ENCODE measurements at places on chromosomes 5 and 9.

- H3K4me1 ChIP-seq: peaks cover 10% of the 10 kb centered on the region
- peaks cover 2% of the 10 kb centered on the region for H3K36me3 ChIP-seq
- no peak overlapping the region for H3K4me3 ChIP-seq
- no peaks in the 10 kb centered on the region for H3K27me3 ChIP-seq
- H3K27ac ChIP-seq: no peak overlapping the region
These were observed 98.6 kb downstream of the YTHDC2 start for GRCh38 chr5:113612060-113612496.

DNA sequence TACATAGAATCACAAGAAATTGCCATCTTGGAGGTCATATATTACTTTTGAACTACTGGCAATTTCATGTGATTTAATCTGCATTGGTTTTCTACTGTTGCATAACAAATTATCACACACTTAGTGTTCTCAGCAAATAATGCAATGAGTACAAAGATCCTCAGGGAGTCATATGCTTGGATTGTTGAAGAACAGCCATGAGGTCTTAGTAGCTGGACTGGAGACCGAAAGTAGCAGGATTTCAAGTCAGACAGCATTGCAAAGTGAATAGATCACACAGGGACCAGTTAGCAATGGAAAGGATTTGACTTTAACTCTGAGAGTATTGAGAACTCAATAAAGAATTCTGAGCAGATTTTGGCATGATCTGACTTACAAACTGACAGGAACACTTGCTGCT, 32.2 kb upstream of the FRMD3 start:
- no peaks in the 10 kb centered on the region for H3K4me1 ChIP-seq
- no peak overlapping the region for H3K4me3 ChIP-seq
- no peaks in the 10 kb centered on the region for H3K36me3 ChIP-seq
- H3K27ac ChIP-seq: no peak overlapping the region

GRCh38 chr9:106883626-106884190, 20.7 kb downstream of the ZNF462 start:
- H3K27me3 ChIP-seq: no peaks in the 10 kb centered on the region
- no peak for DNase-seq
- H3K27ac ChIP-seq: no peak overlapping the region
- H3K4me1 ChIP-seq: peaks cover 40% of the 10 kb centered on the region
- H3K4me3 ChIP-seq: no peak overlapping the region

DNA sequence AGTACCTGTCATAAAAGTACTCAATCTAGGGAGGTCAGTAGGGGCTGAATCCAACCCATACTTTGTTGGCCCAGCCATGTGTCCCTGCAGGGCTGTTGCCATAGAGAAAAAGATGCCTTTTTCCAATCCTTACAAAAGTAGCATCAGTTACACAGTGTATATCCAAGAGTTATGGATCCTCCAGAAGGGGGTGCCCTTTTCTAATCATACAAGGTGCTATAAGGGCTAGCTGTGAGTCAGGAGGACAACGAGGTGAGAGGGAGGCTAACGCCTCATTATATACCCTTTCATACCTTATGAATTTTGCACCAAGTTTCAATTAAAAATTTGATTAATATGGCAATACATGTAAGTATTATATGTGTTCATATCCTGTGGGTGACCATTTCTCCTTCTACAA, 4.8 kb downstream of the KIAA0825 start:
- H3K4me3 ChIP-seq: no peak overlapping the region
- no peak overlapping the region for H3K27ac ChIP-seq
- no peaks in the 10 kb centered on the region for H3K36me3 ChIP-seq
- no peaks in the 10 kb centered on the region for H3K27me3 ChIP-seq
- no peak for DNase-seq

DNA sequence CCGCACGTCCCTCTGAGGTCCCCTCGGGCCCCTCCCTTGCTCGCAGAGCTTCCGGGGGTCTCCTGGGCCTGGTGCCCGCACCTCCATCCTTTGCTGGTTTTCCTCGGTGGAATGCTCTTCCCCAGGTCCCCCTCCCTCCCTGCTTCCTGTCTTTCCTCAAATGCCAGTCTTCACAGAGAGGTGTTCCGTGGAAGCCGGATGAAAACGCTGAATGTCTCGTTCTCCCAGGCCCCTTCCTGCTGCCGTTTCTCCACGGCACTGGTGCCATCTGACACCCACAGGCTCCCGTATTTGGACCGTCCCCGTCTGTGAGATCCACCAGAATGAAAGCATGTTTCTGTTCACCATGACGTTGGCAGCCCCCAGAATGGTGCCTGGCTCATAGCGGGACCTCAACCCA, 4.1 kb downstream of the OR2V1 start:
- no peak for DNase-seq
- H3K36me3 ChIP-seq: no peaks in the 10 kb centered on the region
- H3K4me1 ChIP-seq: no peaks in the 10 kb centered on the region
- H3K4me3 ChIP-seq: no peak overlapping the region
- H3K27ac ChIP-seq: no peak overlapping the region

DNA sequence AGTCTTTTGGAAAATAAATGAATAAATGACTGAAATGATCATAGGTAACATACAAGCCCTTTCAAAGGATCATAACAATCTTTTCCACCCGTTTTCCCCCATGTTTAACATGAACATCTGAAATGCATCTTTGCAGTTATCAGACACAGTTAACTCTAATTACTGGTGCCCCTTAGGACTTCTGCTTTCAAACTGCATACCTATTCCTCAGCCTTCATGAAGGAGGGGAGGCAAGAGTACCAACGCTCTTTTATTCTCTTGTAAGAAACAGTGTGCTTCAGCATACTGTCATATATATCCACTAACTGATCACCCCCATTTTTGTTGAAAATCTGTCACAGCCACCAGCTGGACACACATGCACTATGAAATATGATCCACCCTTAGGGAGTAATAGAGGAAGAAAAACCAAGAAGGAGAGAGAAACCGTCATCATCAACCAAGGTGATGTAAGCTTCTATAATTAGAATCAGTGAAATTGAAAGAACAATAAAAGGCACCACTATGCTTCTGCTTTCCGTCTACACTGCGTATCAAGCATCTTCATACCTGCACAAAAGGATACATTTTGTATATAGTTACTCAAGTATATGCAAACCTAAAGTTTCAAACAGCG, 98.7 kb downstream of the RAPGEF6 start:
- no peaks in the 10 kb centered on the region for H3K36me3 ChIP-seq
- no peak overlapping the region for H3K27ac ChIP-seq
- no peak overlapping the region for H3K4me3 ChIP-seq
- no peaks in the 10 kb centered on the region for H3K27me3 ChIP-seq
- DNase-seq: no peak

DNA sequence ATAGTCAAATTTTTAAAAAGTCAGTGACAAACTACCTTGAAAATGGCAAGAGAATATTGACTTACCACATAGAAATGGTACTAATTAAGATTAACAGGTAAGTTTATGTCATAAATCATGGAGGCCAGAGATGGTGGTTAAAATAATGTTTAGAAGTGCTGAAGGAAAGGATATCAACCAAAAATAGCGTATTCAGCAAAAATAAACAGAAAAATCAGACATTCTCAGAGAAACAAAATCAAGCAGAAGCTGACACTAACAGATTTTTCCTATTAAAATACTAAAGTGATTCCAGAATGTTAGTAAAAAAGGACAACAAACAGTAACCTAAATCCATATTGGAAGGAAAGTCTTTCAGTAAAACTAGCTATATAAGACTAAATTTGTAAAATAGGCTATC, 959.9 kb upstream of the CDH10 start:
- no peaks in the 10 kb centered on the region for H3K4me1 ChIP-seq
- no peak for DNase-seq
- H3K27ac ChIP-seq: no peak overlapping the region
- H3K4me3 ChIP-seq: no peak overlapping the region
- no peaks in the 10 kb centered on the region for H3K36me3 ChIP-seq

GRCh38 chr9:995781-996180, 19.3 kb downstream of the DMRT3 start:
- no peak for DNase-seq
- no peak overlapping the region for H3K27ac ChIP-seq
- no peaks in the 10 kb centered on the region for H3K36me3 ChIP-seq
- no peak overlapping the region for H3K4me3 ChIP-seq

DNA sequence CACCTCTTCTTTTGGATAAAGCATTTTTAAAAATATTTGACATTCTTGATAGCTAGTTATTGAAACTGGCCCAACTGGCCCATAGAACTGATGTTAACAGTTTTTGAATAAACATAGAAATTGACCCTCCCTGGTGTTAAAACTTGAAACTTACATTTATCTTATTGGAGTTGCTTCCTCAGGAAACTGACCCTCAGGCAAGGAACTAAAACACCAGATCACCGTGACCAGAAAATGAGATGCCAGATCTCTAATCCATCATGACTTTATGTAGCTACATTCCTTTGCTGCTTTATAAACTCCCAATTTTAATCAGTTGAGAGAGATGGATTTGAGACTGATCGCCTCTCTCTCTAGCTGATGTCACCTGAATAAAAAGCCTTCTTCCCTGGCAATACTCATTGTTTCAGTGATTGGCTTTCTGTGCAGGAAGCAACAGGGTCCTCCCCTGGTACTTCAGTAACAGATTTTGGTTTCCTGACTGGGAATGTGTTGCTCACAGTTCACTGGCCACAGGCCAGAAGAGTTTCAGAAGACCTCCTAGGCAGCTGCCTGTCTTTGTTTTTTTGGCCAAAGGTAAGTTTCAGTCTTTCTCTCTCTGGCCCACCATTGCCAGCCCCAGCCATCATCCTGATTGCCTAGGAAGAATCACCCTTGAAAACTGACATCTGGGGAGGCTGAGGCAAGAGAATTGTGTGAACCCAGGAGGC, 212.4 kb downstream of the DTWD2 start:
- H3K36me3 ChIP-seq: no peaks in the 10 kb centered on the region
- peaks cover 13% of the 10 kb centered on the region for H3K4me1 ChIP-seq
- DNase-seq: no peak
- H3K27ac ChIP-seq: no peak overlapping the region

Data from mesothelial cell of epicardium (in vitro differentiated cells).